ENCODE measurements at places on chromosomes 3 and 15.

GRCh38 chr3:100532411-100532810 lies 40.0 kb downstream of the TMEM45A start:
- DNase-seq, result no peak
- no peaks in the 10 kb centered on the region for H3K4me1 ChIP-seq
- no peak overlapping the region for H3K27ac ChIP-seq

GRCh38 chr15:59283717-59284391 lies 77.2 kb downstream of the LDHAL6B start:
- no peaks in the 10 kb centered on the region for H3K4me1 ChIP-seq
- no peak for DNase-seq
- no peak overlapping the region for H3K4me3 ChIP-seq
- H3K36me3 ChIP-seq, result no peaks in the 10 kb centered on the region
- no peak overlapping the region for H3K27ac ChIP-seq

DNA sequence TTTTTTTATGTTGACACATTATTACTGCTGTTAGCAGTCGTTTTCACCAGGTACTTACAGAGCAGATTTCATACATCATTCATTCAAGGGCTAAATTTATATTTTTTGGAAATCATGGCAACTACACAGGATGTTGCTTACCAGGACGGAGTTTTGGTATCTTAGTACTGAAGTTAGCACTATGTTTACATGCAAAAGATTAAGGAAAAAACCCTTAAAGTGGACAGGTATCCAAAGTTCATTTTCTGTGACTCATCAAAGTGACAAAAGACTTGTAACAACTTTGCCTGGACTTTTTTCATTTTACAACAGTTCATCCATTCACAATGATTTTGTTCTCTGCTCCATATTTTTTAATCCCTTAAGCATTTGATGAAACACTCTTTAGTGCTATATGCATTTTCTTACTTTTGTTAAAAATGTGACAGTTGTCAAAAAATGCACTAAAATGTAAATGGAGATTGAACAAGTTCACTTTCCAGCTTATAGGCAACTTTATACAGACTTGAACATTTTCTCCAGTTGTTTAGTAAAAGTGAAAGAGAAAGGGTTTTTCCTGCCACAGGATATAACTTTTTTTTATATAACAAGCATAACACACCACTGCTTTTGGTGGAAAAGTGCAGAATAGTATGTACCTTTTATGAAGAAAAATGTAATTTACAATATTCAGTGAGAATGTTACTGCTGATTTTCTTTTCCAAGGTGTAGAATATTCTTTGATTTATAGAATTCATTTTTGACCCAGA lies 104.1 kb downstream of the STT3B start:
- peaks cover 51% of the 10 kb centered on the region for H3K36me3 ChIP-seq
- H3K27me3 ChIP-seq, result no peaks in the 10 kb centered on the region
- no peak for DNase-seq

- no peaks in the 10 kb centered on the region for H3K4me1 ChIP-seq
- no peaks in the 10 kb centered on the region for H3K36me3 ChIP-seq
- no peak for DNase-seq
- H3K27me3 ChIP-seq, result no peaks in the 10 kb centered on the region
- no peak overlapping the region for H3K27ac ChIP-seq
- no peak overlapping the region for H3K4me3 ChIP-seq
Measured at GRCh38 chr15:87032295-87032694, 952.6 kb downstream of the AGBL1 start.

Measured in DND-41 (cell line).